ENCODE measurements at places on chromosomes 1 and 21.
A peak's percentile ranks its signal among the peaks of the same experiment; 100 is the strongest.

DNA sequence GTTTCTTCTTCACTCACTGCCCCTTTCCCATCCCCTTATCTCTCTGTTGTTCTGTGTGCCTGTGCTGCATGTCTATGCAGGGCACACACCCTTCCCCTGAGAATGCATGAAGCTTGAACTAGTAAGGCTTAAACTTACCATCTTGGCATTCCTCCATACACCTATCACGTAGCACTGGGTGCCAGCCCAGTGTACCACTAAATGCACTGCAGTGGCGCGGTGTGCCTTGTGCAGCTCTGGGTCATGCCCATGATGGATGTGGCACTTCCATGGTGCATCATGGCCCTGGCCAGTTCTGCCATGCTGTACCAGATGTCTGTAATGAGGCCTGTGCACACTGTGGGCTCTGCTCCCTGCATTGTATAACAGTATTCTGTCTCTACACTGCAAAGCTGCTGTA, 10.7 kb downstream of the PTPRU start:
- no peak for DNase-seq

- no peak for DNase-seq
These were observed 21.6 kb downstream of the LDLRAP1 start for GRCh38 chr1:25564777-25565574.

- DNase-seq = no peak
These were observed 39.3 kb downstream of the HLCS start for GRCh38 chr21:36926989-36927718.

DNA sequence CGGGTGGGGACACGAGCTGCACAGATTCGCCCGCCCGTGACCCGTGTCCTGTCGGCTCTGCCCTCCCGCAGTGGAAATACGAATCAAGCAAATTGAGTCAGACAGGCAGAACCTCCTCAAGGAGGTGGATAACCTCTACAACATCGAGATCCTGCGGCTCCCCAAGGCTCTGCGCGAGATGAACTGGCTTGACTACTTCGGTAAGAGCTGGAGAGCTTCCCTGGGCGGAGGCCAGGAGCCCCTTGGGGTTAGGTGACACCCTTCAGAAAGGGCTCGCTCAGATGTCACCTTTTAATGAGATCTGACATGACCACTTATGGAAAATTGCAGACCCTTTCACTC, 489 bp downstream of the CDCA8 start:
- peak; percentile 27 for DNase-seq

GRCh38 chr1:163744301-163744887, 422.6 kb downstream of the NUF2 start:
- no peak for DNase-seq

GRCh38 chr21:46148106-46148505, 7.3 kb downstream of the FTCD start:
- DNase-seq = no peak

DNA sequence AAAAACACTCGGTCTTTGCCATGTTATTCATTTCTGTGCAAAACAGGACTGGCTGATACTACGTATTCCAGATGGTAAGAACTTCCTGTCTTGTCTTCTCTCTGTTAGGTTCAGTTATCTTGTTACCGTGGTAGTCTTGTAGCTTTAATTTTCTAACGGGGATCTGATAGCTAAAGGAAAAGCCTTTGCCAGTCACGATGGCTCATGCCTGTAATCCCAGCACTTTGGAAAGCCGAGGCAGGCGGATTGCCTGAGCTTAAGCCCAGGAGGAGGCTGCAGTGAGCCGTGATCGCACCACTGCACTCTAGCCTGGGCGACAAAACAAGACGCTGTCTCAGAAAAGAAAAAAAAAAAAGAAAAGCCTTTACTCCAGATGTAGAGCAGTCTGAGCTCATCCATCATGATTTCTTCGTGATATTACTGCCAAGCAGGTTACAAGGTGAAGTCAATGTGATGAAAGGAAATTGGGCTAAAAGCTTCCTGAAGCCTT, 11.1 kb upstream of the MSTO1 start:
- peak; percentile 22 for DNase-seq

DNA sequence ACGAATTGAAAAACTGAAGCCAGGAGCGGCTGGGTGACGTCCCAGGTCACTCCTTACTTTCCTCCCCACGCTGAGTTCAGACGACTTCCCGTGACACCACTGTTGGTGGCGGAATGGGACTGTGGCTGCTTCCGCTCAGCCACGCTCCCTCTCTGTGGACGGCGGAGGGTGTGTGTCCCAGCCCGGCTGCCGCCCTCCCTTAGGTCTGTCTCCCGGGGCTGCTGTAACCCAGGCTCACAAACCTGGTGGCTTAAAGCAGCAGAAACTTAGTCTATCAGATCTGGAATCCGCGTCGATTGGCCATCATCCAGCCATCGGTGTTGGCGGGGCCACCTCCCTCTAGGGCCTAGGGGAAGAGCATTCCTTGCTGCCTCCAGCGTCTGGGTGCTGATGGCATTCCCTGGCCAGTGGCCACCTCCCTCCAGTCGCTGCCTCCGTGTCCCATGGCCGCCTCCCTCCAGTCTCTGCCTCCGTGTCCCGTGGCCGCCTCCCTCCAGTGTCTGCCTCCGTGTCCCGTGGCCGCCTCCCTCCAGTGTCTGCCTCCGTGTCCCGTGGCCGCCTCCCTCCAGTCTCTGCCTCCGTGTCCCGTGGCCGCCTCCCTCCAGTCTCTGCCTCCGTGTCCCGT, 17.5 kb downstream of the TRPM2 start:
- no peak for DNase-seq

Data from hematopoietic multipotent progenitor cell treated with erythropoietin and hydrocortisone succinate and interleukin-3 and kit ligand, for 8 days (in vitro differentiated cells).